SJCRH30 (cell line): ENCODE measurements at places on chromosomes 11 and 22.

- DNase-seq, result no peak
Observed at GRCh38 chr11:17918049-17918605, 94.7 kb downstream of the SERGEF start.

- no peak for DNase-seq
Observed at GRCh38 chr11:4672470-4672869, 25.2 kb downstream of the OR51E2 start.

DNA sequence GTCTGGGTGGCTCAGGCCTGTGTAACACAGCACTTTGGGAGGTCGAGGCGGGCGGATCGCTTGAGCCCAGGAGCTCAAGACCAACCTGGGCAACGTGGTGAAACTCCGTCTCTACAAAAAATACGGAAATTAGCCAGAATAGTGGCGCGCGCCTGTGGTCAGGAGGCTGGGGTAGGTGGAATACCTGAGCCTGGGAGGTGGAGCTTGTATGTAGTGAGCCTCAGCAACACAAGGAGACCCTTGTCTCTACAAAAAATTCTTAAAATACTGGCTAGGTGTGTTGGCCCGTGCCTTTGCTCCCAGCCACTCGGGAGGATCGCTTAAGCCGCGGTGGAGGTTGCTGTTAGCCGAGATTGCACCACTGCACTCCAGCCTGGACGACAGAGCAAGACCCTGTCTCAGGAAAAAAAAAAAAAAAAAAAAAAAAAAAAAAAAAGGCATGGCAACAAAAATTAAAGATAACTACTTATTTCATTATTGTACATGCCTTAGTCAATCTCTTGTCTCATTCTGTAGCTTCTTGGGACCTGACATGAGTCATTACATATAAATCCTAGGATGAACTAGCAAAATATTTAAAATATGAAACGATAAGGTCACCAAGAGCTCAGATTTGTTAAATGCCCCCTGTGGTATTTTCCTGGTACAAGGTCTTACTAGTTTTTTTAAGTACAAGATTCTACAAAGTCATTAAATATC lies 1.1 kb downstream of the TAF1D start:
- DNase-seq, result peak; percentile 19

DNA sequence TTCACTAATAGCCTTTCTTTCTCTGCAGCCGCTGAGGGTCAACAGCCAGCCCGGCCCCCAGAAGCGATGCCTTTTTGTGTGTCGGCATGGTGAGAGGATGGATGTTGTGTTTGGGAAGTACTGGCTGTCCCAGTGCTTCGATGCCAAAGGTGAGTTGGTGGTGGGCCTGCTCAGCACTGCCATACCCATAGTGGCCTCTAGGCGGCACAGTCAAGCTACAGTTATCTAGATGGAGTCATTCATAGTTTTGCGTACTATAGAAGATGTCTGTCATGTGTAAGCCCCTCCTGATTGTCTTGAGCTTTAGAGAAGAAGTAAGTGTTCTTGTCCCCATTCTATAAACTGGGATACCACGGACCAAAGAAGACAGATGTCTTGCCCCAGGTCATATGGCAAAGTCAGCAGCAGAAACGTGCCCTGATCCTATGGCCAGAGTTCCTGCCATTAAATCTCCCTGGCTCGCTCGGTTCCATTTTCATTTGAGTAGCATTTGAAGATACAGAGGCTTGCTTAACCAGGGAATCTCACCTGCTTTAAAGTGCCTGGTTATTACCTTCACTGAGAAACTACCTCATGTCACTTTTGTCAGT lies 42.1 kb upstream of the CRTAM start:
- peak; percentile 19 for DNase-seq

DNA sequence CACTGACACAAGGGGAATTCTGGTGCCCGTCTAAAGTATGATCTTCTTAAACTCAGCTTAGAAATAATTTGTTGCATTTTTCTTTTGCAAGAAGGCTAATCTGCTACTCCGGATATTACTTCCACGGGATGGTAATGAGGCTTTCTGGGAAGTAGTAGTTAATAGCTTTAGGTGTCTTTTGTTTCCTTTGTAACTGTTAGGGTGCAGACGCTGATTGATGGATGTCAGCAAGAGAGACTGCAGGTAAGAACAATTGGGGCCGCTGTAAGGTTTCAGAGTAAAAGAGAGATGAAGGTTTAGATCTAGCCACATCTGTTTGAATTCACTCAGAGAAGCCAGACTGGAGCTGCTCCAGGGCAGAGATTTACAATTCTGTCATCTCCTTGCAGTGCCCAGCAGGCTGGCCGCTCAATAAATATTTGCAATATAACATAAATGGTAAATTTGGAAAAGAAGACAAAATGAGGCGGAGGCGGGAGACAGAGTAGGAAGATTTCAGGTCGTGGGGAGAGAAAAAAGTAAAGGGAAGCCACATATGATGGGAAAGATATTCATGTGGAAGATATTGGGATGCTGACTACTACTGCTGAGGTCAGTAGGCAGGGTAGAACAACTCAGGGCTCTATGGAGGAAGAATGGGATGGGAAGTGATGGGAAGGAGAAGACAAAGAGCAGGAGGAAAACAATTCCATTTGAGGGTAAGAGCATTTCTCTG lies 320.5 kb downstream of the AASDHPPT start:
- no peak for DNase-seq

DNA sequence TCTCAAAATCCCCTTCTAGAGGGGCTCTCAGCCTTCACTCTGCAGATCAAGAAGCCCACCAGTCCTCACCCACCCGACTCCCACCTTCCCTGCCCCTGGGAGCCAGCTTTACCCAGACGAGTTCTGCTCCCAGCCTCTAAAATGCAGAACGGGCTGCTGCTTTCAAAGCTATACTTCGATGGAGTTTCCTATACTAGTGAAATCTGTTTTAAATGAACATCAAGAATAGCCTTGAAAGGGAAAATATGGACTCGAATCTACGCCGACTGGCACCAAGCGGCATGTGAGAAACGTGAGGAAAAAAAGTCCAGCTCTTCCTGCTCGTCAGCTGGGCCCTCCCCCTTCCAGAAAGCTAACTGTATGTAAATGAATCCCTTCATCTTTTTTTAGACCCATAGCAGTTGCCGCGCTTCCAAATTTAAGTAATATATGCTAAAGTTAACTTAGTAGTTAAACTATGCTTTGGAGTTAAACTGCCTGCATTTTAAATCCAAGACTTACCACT lies 211.7 kb downstream of the NTM start:
- DNase-seq, result no peak

GRCh38 chr22:30573594-30574094 lies 821 bp downstream of the GAL3ST1 start:
- DNase-seq, result no peak

DNA sequence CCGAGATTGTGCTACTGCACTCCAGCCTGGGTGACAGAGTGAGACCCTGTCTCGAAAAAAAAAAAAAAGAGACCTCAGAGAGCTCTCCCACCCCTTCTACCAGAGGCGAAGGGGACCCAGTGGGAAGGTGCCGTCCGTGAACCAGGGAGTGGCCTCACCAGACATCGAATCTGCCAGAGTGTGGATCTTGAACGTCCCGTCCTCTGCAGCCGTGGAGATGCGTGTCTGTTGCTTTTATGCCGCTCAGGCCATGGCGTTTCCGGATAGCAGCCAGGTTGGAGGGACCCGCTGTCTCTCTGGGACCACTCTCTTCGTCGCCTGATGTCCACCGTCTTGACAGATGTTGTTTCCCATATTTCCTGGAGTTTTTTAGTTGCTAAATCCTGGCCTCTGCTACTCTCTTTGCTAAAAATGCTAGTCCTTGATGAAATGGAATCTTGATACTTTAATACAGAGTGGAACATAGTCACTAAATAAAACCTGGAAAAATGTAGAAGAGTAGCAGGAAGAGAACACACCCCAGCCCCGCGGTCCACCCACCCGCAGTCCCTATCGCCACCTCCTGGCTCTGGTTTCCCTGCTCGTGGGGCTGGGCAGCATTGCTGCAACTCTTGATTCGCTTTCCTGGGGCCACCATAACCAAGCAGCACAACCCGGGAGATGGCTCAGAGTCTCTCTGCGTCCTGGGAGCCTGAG lies 12.0 kb upstream of the MUC6 start:
- no peak for DNase-seq

- DNase-seq, result no peak
Observed at GRCh38 chr11:48073031-48073861, 92.9 kb downstream of the PTPRJ start.

DNA sequence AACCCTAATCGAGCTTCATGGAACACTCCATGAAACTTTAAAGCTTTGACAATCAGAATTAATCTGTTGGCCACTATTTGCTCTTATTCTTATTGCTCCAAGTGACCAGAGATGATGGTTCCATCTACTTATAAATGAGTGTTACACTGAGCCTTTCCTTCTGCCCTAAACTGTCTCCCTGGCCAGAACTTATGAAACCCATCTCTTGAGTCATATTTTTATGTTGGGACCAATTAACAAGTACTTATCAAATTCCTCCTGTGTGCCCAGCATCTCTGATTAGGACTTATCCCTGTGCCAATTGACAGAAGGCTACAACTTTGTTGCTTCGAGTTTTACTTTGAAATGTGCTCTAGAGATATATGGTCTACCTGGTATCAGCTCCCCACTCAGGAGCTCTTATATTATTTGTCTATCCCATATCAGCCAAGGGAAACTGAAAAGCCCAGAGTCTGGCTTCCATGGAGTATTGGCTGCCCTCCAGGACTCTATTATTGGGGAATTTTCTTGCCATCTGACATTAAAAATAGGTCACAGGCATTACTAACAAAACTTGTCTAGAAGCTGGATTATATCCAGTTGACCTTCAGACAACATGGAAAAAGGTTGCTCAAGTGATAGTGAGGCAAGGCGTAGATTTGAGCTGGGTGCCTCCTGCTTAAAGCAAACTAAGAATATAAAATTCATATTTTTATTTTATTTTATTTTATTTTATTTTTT lies 8.8 kb downstream of the KREMEN1 start:
- no peak for DNase-seq

DNA sequence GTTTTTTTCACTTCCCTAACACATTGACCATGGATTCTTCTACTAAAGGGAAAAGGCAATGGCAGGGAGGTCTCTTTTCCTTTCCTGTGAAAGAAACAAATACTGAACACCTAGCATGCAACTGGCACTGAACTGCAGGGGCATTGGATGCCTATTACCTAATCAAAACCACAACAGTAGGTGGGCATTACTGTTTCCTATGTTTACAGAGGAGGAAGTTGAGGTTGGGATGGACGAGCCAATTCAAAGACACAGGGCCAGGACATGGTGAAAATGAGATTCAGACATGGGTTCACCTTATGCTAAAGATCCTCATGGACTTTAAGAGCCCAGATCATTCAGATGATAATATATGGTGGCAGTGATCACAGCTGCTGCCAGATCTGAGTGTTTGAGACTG lies 407.0 kb downstream of the MIAT start:
- no peak for DNase-seq

GRCh38 chr11:57874981-57875380 lies 113.4 kb downstream of the CTNND1 start:
- no peak for DNase-seq

- no peak for DNase-seq
Observed at GRCh38 chr22:38868286-38868721, 3.7 kb downstream of the CBX6 start.

DNA sequence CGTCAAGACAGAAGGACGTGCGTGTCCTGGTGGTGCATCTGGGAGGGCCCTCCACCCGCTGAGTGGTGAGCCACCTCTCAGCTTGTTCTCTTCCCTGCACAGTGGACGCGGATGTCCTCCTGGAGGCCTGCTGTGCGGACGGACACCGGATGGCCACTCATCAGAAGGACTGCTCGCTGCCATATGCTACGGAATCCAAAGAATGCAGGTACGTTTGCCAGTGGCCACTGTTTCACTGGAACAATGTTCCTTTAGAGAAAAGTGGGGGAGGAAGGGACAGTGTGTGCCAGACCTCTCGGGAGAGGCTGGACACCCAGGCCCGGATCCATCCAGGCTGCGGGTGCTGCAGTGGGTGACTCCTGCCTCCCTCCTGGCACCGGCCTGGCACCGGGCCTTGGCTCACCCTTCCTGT lies 15.9 kb downstream of the FBLN1 start:
- DNase-seq, result no peak

DNA sequence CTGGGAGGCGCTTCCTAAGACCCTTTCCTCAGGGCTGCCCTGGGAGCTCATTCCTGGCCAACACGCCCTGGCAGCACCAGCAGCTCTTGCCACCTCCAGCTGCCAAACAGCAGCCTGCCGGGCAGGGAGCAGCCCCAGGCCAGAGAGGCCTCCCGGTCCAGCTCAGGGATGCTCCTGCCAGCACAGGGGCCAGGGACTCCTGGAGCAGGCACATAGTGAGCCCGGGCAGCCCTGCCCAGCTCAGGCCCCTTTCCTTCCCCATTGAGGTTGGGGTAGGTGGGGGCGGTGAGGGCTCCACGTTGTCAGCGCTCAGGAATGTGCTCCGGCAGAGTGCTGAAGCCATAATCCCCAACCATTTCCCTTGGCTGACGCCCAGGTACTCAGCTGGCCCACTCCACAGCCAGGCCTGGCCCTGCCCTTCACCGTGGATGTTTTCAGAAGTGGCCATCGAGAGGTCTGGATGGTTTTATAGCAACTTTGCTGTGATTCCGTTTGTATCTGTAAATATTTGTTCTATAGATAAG lies 7.6 kb downstream of the SLC39A13 start:
- peak; percentile 95 for DNase-seq

DNA sequence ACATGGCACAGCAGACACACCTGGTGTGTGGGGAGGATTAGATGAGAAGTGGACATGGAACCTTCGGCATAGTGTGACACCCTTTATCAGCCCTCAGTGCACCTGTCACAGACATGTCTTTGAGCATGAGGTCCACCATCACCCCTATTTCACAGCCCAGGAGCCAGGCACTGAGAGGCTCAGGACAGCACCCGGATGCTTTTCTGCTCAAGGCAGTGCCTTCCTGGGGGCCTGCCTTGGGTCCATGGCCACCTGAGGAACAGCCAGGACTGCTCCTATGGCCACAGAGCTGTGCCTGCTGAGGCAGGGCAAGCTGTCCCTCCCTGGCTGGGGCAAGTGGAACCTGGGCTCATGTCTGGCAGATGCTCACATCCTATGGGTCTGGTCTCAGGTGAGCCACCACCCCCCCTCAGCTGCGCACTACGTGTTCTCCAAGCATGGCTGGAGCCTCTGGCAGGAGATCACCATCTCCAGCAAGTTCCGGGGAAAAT lies 75.8 kb downstream of the MORC2 start:
- no peak for DNase-seq
